Heart left ventricle (tissue), 16 donors: ENCODE measurements at places on chromosomes 12 and 14. TPM values are rescaled to one million over a fixed set of nuclear protein-coding genes. Genes with fewer than 3 reads are reported as not detected.

- peak overlapping the region; percentile 95 for H3K27ac ChIP-seq
- H3K27me3 ChIP-seq = no peaks in the 10 kb centered on the region
- DNase-seq = no peak
- H3K4me3 ChIP-seq = peak overlapping the region; percentile 63
These were observed 1.3 kb downstream of the CDK4 start for GRCh38 chr12:57750561-57751431.

DNA sequence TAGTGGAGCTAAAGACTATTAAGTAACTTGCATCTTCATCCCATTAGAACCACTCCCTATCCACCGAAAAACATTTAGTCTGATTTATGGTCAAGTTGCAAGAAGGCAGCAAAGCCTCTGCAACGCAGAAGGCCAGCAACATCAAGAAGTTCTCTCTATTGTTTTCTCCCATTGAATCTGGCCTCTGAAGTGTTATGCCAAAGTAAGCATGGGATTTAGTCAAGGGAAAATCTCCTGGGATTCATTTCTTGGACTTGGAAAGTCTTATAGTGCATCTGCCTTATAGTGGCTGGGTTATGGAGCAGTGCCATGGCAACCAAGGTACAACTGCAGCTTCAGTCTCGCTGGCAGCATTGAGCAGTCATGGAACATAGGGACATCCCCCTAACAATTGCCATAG, 87.7 kb upstream of the KRR1 start:
- H3K36me3 ChIP-seq = no peaks in the 10 kb centered on the region
- H3K4me3 ChIP-seq = no peak overlapping the region
- H3K4me1 ChIP-seq = no peaks in the 10 kb centered on the region
- no peak for DNase-seq

B3GNT4 gene
- not detected for total RNA-seq

AEBP2 gene
- 31.8 TPM for total RNA-seq

DNA sequence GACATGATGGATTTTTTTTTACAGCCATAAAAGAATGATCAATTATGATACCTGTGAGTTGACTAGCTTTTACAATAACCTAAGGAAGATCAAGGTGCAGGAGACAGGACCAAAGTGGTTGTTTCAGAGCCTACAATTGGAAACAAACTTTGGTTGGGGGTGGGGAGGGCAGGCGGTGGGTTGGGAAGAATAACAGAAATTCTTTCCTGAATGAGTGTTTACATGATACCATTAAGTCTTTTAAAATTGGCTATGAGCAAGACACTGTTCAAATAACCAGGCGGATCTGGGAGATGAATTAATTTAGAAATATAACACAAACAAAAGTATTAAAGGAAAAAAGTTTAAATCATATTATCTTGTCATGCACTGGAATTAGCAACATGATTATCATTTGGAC, 7.2 kb downstream of the NFYB start:
- no peak overlapping the region for H3K27ac ChIP-seq
- H3K36me3 ChIP-seq = no peaks in the 10 kb centered on the region
- DNase-seq = no peak

PDZRN4 gene
- not detected for total RNA-seq

GRCh38 chr12:20099395-20100183, 268.7 kb upstream of the PDE3A start:
- H3K27me3 ChIP-seq = no peaks in the 10 kb centered on the region
- no peaks in the 10 kb centered on the region for H3K36me3 ChIP-seq
- H3K4me1 ChIP-seq = peaks cover 19% of the 10 kb centered on the region
- no peak overlapping the region for H3K4me3 ChIP-seq

DNA sequence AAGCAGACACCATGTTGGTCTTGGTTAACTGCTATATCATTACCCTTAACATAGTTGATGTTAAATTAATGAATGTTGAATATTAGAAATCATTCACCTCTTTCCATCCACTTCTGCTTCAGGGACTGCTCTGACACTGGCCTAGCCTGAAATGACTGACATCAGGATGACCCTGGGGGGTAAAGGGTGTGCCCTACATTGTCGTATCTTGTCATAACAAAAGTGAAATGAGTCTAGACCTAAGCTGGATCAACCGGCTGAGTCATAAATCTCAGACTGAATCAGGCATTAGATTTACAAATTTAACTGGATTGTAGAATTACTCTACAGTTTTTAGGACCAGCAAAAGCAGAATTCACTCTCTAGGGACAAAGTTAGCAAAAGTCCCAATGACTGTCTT, 35.3 kb downstream of the KICS2 start:
- H3K4me3 ChIP-seq = no peak overlapping the region
- H3K27me3 ChIP-seq = no peaks in the 10 kb centered on the region
- no peaks in the 10 kb centered on the region for H3K36me3 ChIP-seq
- no peak for DNase-seq
- no peak overlapping the region for H3K27ac ChIP-seq

- no peaks in the 10 kb centered on the region for H3K27me3 ChIP-seq
- H3K4me3 ChIP-seq = no peak overlapping the region
- DNase-seq = no peak
- no peaks in the 10 kb centered on the region for H3K36me3 ChIP-seq
These were observed 83.3 kb upstream of the PPM1H start for GRCh38 chr12:63018273-63018672.

DNA sequence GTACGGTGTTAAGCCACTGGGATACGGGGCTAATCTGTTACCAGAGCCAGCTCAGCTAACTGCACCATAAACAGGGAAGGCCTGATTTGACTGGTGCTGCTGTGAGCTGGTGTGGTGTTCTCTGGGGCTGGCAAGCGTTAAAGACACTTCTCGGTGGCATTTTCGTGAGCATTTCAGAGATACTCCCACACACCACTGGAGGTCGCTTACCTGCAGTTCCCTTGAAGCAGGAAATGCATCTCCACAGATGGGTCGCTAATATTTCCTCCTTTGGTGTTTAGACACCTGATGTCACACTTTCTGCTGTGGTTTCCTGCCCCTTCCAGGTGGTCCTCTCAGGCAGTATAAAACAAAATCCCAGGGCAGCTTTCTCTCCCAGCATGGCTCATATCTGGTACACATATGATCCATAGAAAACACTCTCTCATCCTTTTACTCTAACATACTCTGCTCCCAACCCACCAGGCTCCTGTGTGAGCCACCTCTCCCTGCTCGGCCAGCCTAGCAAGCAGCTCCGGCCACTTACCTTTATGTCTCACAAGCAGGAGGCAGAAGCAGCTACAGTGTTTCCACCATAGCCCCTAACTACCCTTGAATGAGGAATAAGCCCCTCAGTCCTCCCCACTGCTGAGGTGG, 129.9 kb upstream of the GRIN2B start:
- no peak for DNase-seq
- H3K36me3 ChIP-seq = no peaks in the 10 kb centered on the region

- H3K4me1 ChIP-seq = no peaks in the 10 kb centered on the region
- no peaks in the 10 kb centered on the region for H3K27me3 ChIP-seq
- H3K4me3 ChIP-seq = no peak overlapping the region
- H3K36me3 ChIP-seq = no peaks in the 10 kb centered on the region
- no peak for DNase-seq
These were observed 30.5 kb upstream of the METAP2 start for GRCh38 chr12:95443459-95443858.

AICDA gene
- not detected for total RNA-seq

- no peaks in the 10 kb centered on the region for H3K27me3 ChIP-seq
- no peak overlapping the region for H3K4me3 ChIP-seq
- H3K27ac ChIP-seq = no peak overlapping the region
- H3K4me1 ChIP-seq = peaks cover 12% of the 10 kb centered on the region
- H3K36me3 ChIP-seq = no peaks in the 10 kb centered on the region
- no peak for DNase-seq
These were observed 69.4 kb downstream of the FGD6 start for GRCh38 chr12:95147866-95148265.

GRCh38 chr12:45219621-45220020, 3.7 kb downstream of the ANO6 start:
- H3K36me3 ChIP-seq = no peaks in the 10 kb centered on the region
- DNase-seq = no peak
- H3K4me3 ChIP-seq = no peak overlapping the region
- H3K4me1 ChIP-seq = peaks cover 47% of the 10 kb centered on the region

DNA sequence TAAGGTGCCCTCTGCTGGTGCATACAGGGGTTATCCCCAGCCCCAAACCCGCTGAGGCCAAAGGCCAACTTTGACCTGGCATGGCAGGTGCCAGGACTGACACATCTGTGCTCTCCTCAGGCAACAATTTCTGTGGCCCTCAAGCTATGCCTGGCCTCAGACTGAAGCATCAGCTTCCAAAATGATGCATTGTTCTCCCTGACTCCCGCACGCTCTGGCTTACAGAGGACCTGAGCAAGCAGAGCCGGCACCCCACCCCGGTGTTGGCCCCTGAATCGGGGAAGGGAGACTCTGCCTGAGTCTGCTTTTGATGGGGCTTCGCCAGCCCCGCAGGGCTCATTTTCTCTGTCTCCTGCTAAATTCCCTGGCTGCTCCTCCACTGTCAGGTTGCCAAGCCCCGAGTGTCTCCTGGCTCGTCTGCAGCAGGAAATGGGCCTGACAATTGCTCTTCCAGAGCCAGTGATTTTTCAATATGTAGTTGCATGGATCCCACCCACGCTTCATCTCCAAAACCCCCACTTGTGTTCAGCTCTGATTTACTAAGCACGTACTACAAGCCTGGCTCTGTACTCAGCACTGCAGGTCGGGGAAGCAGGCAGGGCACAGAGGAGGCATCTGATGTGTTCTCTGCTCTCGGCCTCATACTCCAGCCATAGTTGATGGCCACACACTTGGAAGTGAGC, 126.1 kb downstream of the SLC38A6 start:
- H3K4me3 ChIP-seq = no peak overlapping the region
- no peak overlapping the region for H3K27ac ChIP-seq
- H3K36me3 ChIP-seq = no peaks in the 10 kb centered on the region
- peak; percentile 69 for DNase-seq
- peaks cover 34% of the 10 kb centered on the region for H3K4me1 ChIP-seq

- peaks cover 74% of the 10 kb centered on the region for H3K4me1 ChIP-seq
- H3K4me3 ChIP-seq = peak overlapping the region; percentile 67
- no peaks in the 10 kb centered on the region for H3K27me3 ChIP-seq
- peak overlapping the region; percentile 94 for H3K27ac ChIP-seq
These were observed 66.2 kb downstream of the CRADD start for GRCh38 chr12:93743229-93743998.

- no peak for DNase-seq
- peaks cover 3% of the 10 kb centered on the region for H3K4me1 ChIP-seq
- H3K36me3 ChIP-seq = no peaks in the 10 kb centered on the region
- H3K27ac ChIP-seq = no peak overlapping the region
- H3K4me3 ChIP-seq = no peak overlapping the region
- H3K27me3 ChIP-seq = no peaks in the 10 kb centered on the region
These were observed 159.3 kb downstream of the DACT1 start for GRCh38 chr14:58797010-58797429.

DNA sequence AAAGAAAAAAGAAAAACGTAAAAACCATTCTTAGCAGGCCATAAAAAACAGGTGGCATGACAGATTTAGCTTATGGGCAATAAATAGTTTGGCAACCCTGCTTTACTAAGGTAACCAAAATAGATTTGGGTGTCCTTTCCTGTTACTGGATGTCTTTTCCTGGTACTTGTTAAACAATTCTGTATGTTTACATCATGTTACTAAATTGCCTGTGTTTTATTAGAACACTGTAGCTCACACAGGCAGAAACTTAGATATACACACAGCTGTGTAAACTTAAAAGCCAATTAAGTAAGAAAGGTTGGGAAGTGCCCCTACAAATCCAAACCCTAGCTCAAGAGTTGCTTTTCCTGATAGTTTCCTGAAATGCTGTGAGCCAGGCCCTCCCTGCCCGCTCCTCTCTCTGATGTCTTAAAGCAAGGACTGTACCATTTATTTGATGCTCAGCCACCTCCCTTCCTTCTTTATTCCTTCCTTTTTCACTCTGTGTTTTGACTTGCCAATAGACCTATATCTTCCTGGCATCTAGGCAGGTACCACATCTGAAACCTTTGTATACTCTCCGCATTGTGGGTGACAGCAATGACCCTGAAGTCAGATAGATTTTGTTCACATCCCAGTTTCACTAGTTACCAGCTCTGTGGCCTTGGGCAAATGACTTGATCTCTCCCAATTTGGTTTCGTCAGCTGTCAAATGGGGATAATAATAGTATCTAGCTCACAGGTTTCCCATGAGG, 3.7 kb upstream of the CAMKK2 start:
- no peak overlapping the region for H3K4me3 ChIP-seq
- H3K36me3 ChIP-seq = no peaks in the 10 kb centered on the region
- H3K27ac ChIP-seq = no peak overlapping the region
- H3K4me1 ChIP-seq = no peaks in the 10 kb centered on the region
- no peak for DNase-seq
- H3K27me3 ChIP-seq = no peaks in the 10 kb centered on the region

- no peak overlapping the region for H3K27ac ChIP-seq
- H3K4me1 ChIP-seq = no peaks in the 10 kb centered on the region
- DNase-seq = no peak
- H3K4me3 ChIP-seq = no peak overlapping the region
- H3K36me3 ChIP-seq = peaks cover 93% of the 10 kb centered on the region
These were observed 21.1 kb downstream of the MLH3 start for GRCh38 chr14:75030147-75030546.

DNA sequence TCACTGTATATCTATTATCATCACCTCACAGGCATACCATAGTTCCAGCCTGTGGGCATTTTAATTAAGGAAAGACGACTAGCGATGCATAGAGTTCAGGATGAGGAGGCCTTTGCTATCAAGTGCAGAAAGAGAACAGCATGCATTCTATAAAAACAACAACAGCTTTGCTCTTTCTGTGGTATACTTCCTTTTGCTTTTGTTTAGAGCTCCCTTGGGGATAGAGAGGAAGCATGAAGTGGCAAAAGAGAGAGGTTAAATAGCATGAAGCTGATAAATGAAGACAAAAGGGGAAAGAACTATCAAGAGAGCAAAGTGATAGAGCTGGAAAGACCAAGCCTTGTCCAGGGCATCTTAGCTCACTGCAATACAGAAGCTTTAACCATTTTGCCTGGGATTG, 23.5 kb downstream of the IFNG-AS1 start:
- no peaks in the 10 kb centered on the region for H3K36me3 ChIP-seq
- no peaks in the 10 kb centered on the region for H3K4me1 ChIP-seq
- DNase-seq = no peak
- H3K4me3 ChIP-seq = no peak overlapping the region
- H3K27ac ChIP-seq = no peak overlapping the region

- peaks cover 3% of the 10 kb centered on the region for H3K4me1 ChIP-seq
- no peaks in the 10 kb centered on the region for H3K27me3 ChIP-seq
- H3K36me3 ChIP-seq = peaks cover 18% of the 10 kb centered on the region
These were observed 52.3 kb downstream of the SYNE3 start for GRCh38 chr14:95464103-95464502.
